GM12878 (cell line): ENCODE measurements at places on chromosomes 4 and X. TPM values are rescaled to one million over a fixed set of nuclear protein-coding genes. Genes with fewer than 3 reads are reported as not detected.
A peak's percentile ranks its signal among the peaks of the same experiment; 100 is the strongest.

- no peak for DNase-seq
These were observed 7.0 kb downstream of the TNIP3 start for GRCh38 chr4:121156822-121157769.

Gene TLR10
- 50.4 and 52.8 TPM in 2 replicates for total RNA-seq

Gene SLC10A4
- not detected in 2 replicates for total RNA-seq

GRCh38 chrX:34859191-34859590, 83.4 kb upstream of the FAM47B start:
- no peak for DNase-seq

Gene F9
- total RNA-seq: 0.08 and 0.18 TPM in 2 replicates

GRCh38 chrX:135543172-135543571, 22.7 kb downstream of the INTS6L start:
- no peak for DNase-seq

DNA sequence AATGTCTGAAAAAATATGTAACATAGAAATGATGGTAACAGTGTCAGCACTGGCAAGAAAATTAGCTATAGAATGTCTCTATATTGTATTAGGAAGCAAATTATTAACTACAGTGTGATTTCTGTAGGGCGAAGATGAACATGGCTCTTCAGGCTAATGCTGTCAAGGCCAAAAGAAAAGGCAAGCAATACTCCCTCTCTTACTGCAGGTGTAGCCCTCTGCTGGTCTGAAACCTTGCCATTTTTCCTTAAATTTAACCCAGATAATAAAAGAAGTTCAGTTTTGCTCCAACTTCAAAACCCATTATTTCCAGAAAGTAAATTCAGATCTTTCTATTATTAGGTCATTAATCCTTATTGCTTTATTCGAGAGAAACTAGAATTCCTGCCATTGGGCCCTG, 215.9 kb downstream of the LRBA start:
- no peak for DNase-seq

Gene CYBB
- total RNA-seq: 30.2 and 32.4 TPM in 2 replicates

DNA sequence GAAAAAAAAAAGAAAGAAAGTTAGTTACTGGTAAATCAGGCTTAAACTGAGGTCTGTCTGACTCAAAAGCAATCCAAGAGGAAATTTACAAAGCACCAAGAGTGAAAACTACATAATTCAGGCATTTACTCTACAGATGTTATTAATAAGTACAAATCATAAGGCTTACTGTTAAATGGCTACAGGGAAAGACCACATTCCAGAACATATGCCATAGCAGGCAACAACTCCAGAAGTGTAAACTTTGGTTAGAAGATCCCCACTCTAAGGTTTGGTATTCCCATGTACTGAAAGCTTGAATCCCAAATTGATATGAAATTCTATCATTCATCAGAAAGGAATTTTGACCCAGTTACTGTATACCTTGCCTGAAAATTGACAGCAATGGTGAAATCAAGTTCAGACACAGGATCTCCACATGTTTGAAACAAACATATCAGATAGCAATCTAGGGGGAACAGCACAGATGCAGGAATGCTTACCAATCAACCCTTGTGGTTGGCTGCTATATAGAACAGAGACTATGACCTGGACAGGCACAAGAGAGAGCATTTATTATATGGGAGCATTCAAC, 6.6 kb downstream of the USP26 start:
- DNase-seq: no peak

GRCh38 chr4:52010986-52011385, 9.2 kb downstream of the LRRC66 start:
- no peak for DNase-seq

GRCh38 chrX:72169008-72169728, 12.4 kb upstream of the PIN4 start:
- no peak for DNase-seq

- no peak for DNase-seq
These were observed 427.4 kb downstream of the RAB28 start for GRCh38 chr4:13056630-13057189.

DNA sequence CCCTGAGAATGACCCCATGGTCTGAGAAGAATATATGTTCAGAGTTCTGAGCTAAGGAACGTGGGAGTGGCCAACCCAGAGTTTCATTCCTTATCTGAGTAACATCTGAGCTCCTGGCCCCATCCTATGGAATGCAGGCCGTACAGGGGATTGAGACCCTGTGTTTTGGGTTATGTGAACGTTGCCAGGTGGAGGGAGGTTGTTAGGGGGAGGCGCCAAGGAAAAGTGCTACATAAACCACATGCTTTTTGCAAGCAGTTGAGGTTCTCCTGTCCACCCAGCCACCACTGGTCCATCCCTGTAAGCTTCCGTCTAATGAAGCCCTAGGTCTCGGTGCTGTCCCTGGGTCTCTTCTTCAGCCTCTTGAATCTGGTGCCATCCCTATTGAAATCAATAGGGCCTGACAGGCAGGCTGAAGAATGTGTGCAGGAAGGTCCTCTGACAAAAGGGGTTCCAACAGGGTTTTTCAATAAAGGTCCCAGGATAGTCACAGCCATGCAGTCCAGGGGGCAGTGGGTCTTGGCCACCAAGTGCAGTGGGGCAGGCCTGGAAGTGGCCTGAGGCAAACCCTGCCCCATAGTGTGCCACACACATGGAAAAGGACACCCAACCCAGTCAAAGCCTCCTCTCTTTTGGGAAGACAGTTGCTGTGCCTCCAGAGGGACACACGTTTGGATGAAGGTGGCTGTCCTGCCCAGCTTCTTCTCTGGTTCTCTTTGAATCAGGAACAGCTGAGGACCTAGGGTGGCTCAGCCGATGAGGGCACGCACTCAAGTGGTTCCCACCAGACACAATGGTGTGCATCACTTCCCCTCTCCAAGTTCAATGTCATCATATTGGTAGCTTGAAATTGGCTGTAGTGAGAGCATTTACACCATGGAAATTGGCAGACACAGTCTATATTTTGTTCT, 53.5 kb downstream of the HTRA3 start:
- DNase-seq: no peak

DNA sequence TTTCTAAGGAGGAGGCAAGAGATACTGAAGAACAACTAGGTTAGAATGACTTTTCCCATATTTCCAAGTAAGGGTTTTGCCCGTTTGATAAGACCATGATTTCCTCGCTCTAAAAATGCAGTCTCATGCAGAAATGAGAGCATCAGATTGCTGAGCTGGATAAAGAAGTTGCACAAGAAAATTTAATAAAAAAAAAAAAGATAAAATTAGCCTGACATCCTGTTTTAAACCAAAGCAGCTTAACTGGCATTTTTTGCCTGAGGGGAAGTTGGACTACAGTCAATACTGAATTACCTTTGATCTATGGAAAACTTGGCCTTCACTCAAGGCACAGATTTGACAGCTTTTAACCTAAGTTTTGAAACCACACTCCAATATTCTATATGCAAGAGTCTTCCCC, 208.4 kb downstream of the GASK1B start:
- no peak for DNase-seq

Gene MAML3
- total RNA-seq: 0.16 and 0.28 TPM in 2 replicates

DNA sequence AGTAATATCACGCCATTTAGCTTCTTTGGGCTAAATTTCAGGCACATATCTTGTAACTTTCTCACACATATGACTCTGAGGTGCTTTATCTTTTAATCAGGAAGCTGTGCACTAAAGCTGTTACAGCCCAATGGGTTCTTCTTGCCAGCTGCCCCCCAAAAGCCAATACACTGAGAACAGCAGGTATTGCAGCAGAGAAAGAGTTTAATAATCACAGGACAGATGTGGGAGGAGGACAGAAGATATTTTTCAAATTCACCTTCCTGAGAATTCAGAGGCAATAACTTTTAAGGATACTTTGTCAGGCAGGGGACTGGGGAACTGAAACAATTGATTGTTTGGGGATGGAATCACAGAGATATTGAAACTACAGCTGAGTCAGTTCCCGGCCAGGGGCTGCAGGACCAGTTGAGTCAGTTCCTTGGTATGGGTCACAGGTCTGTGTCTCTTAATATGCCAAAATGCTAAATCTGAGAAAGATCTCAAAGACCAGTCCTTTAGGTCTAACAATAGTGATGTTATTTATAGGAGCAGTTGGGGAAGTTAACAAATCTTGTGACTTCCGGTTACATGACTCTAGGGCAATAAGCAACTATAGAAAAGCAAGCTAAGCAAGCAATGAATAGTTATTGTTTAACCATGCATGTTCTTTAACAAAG, 28.1 kb downstream of the DDIT4L start:
- peak; percentile 28 for DNase-seq

- DNase-seq: no peak
These were observed 299.2 kb downstream of the IDS start for GRCh38 chrX:149205937-149206336.

Gene GPRASP1
- total RNA-seq: 0.46 and 0.61 TPM in 2 replicates

GRCh38 chr4:6888506-6889071, 21.0 kb upstream of the TBC1D14 start:
- DNase-seq: no peak

Gene OTC
- total RNA-seq: not detected in 2 replicates

DNA sequence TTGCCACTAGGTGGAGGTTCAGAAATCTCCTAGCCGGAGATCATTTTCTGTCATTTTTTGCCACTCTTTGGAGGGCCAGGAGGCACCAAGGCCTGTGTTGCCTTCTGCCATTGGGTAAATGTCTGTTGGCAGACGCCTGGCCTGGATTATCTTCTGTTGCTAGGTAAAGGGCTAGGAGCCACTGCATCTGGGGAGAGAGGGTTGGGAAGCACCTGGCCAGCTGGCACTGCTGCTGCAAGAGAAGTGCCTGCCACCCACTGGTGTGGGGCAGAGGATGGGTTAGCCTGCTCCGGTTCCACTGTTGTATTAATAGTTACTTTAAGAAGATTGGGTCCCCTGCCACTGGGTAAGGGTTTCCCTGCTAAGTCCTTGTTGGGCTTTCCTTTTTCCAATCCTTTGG, 58.1 kb downstream of the AWAT2 start:
- DNase-seq: no peak

Gene MAGEA8
- not detected in 2 replicates for total RNA-seq

DNA sequence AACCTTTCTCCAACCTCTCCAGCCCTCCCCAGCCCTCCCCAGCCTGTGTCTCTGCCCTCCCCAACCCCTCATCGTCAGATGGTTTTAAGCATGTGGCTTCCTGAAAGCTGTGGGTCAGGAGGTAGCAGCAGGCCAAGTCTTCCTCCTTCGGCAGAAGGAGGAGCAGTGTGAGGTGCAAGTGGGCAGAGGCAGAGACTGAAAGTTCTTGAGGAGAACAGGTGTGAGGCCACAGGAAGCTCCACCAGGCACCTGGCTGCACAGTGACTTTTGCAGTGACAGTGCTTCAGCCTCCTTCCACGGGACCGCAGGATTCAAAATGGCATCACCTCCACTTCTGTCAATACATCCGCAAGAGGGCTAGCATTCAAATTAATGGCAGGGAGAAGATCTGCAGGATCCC, 203.9 kb upstream of the LEF1 start:
- DNase-seq: no peak

Gene BMP2K
- total RNA-seq: 24.9 and 25.6 TPM in 2 replicates

DNA sequence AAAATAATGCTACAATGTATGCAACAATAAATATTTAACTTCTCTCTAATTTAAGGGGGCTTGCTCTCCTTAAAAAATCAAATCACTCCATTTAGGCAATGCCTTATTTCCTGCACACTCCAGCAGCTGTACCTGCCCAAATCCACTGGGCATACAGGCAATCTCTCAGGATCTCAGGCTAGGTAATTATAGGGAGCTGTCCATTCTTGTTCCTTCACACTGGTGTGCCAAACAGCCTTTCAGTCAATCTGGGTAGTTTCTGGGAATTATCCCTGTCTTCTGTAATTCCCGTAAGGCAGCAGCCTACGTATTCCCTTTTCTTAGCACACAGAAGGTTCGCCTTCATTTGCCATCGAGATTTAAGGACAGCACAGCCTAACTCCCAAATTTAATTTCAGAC, 922.6 kb upstream of the SLIT2 start:
- DNase-seq: no peak

GRCh38 chr4:115228851-115229250, 115.4 kb upstream of the NDST4 start:
- DNase-seq: no peak

GRCh38 chrX:32948130-32948529, 263.2 kb downstream of the DMD start:
- no peak for DNase-seq

DNA sequence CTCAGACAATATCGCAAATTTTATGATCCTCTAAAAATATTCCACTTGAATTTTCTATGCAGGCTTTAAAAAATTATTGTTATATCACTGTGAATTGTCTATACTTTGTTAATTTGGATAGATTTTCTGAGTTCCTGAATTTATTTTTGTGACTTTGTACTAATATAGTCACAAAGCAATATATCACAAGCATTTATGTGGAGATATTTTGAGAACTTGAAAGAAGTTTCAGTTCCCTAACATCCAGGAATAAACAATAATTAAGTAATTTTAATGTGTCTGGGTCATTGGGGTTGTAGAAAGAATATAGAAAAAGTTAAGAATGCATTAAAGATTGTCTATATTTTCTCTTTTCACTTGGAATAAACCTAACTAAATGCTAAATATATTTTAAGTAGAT, 32.0 kb downstream of the CXCL8 start:
- no peak for DNase-seq

Gene JAKMIP1
- total RNA-seq: 14.2 and 15.0 TPM in 2 replicates

DNA sequence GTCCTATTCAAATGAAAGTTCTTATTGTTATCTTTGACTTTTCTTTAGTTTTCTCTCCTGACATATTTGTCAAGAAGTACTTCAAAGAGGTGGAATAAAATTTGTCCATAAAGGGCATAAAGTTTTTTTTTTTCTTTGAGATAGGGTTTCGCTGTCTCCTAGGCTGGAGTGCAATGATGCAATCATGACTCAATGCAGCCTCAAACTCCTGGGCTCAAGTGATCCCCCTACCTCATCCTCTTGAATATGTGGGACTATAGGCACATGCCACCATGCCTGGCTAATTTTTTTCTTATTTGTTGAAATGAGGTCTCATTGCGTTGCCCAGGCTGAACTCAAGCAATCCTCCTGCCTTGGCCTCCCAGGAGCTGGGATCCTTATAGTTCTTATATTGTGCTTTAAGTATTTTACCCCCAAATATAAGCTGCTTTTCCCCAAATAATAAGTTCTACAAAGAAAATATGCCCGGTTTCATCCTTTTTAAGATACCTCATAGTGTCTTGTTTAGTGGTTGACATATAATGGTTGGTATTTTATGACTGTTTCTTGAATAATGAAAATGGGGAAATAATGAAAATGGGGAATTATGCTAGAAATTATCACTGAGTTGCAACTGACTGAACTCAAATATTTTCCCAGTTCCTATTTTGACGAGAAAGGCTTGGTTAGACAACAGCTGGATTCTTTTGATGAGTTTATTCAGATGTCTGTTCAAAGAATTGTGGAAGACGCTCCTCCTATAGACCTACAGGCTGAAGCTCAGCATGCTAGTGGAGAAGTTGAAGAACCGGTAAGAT, 11.6 kb downstream of the POLR2B start:
- DNase-seq: no peak

GRCh38 chr4:176441594-176441993, 121.8 kb downstream of the SPCS3 start:
- no peak for DNase-seq

- DNase-seq: no peak
These were observed 5.8 kb downstream of the ATG4A start for GRCh38 chrX:108097380-108097779.
